ELF-1 (cell line): ENCODE measurements at places on chromosomes 6 and 20.

- no peak for DNase-seq
Measured at GRCh38 chr20:26169506-26169905, 472.9 kb upstream of the ZNF337 start.

GRCh38 chr20:38812709-38813573, 7.4 kb downstream of the PPP1R16B start:
- DNase-seq = no peak

GRCh38 chr20:14478126-14478525, 140.7 kb upstream of the FLRT3 start:
- no peak for DNase-seq

DNA sequence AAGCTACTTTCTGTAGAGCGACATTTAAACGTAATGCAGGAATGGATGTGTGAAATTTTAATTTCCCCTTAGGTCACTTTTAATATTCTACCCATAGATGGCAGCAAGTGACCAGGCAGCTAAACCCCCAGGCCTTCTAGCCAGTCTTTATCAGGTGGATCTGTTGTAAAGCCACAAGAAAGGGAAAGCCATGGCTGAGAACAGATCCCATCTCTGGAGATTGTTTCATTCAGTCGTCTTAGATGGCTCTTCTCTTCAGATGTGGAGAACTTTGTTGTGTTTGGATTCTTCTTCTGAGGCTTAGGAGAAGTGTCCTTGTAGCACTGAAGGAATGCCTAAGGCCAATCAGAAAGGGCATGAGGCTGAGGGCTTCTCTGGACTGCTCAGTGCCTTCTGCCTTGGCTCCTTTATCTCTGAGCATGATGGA, 15.8 kb upstream of the RNF182 start:
- DNase-seq = peak; percentile 61

DNA sequence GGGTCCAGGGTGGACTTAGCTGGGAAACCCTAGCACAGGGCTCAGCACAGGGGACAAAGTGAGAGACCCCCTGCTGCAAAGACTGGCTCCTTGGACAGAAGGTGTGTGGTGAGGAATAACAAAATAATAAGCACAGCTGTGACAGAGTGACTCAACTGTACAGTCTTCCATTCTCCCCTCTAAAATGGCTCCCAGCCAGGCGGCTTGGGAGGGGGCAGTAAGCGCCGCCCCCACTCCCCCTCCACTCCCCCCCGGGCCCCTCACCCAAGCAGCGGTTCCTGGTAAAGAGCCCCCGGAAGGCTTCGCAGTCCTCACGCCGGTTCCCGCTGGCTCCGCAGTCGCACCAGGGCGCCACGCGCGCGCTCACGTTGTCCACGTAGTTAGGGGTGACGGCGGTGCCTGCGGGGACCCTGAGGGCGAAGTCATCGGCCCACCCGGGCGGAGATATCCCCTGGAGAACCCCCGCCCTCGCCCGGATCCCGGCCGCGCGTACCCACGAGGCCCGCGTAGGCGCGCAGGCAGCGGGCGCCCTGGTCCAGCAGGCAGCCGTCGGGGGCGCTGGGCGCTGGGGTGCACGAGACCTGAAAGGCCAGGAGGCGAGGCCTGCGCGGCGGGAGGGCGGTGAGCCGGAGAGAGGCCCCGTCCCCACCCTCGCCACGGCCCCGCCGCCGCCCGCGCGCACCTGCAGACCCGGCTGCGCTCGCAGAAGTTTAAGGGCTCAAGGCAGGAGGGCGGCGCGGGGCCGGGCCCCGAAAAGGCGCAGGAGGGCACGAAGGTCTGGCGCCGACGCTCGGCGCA, 2.7 kb downstream of the GFRA4 start:
- no peak for DNase-seq

DNA sequence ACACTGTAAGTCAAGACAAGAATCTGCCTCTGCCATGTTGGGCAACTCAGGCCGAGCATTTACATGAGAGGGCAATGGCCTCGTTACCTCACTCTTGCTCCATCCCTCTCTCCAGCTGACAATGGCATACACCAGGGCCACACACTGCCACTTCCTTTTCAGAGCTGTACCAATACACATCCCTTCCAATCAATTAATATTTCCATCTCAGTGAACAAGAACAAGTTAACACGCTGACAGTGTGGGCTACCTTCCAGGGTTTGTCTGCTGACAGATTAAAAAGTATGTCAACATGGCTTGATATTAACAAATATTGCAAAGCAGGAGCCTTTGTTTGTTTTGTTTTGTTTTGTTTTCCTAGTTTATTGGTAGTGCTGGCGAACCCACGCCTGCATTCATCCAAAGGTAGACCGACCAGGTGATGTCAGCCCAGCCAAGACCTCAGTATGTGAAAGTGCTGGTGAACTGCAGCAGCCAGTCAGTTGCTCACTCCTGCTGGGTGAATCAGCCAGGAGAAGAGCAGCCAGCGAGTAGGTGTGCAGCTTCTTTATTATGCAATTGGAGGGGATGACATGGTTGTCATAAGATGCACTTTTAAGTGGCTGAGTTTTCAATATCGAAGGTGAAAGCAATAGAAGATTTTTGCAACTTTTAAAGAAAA, 487.3 kb upstream of the JARID2 start:
- no peak for DNase-seq

DNA sequence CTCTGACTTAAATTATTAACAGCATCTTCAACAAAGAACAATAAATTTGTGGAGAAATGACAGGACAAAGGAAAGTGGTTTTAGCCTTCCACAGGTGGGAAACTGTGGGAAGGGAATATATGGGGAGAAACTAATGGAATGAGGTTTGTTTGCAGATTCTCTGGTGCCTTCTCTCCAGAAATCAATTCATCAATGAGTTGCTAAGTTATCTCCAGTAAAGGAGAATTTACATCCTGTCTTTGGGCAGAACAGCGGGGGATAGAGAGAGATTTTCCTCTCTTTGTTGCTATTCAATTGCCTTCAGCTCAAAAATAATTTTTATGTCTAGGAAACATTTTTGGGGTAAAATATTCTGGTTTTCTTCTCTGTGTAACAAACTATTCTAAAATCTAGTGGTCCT, 36.9 kb upstream of the LCA5 start:
- DNase-seq = no peak

DNA sequence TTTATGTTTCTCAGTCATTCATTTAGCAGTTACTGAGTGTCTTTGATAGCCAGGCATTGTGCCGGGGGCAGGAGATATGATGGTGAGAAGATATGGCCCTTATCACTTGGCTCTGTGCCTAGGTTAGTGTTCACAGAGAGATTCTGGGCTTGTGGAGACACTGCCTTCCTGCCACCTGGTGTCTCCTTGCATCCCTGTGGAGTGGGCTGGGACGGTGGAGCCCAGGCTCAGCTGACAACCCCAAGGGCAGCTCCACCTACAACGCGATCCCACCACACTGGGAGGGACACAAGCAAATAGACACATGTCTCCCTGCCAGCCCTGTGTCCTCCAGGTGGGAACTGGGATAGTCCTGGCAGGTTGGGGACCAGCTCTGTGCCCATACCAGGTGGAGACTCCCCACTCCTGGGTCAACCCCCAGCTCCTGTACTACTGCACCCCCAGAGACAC, 30.3 kb upstream of the VEGFA start:
- no peak for DNase-seq
